ENCODE measurements at places on chromosomes 4 and X. TPM values are rescaled to one million over a fixed set of nuclear protein-coding genes. Genes with fewer than 3 reads are reported as not detected.

KLB gene
- total RNA-seq: not detected

LETM1 gene
- 39.2 TPM for total RNA-seq

- DNase-seq: peak; percentile 54
Observed at GRCh38 chrX:12955882-12956703, 18.8 kb upstream of the TMSB4X start.

PUDP gene
- total RNA-seq: 11.2 TPM

- DNase-seq: peak; percentile 45
Observed at GRCh38 chr4:73883306-73883705, 14.1 kb downstream of the CXCL1 start.

- no peak for DNase-seq
Observed at GRCh38 chrX:153762626-153763173, 1.3 kb upstream of the PLXNB3 start.

KLF8 gene
- total RNA-seq: 2.0 TPM

GRCh38 chr4:168839758-168840391, 170.2 kb downstream of the CBR4 start:
- no peak for DNase-seq

- no peak for DNase-seq
Observed at GRCh38 chr4:78659264-78659663, 107.7 kb downstream of the ANXA3 start.

GRCh38 chrX:136467303-136467702, 20.4 kb upstream of the BRS3 start:
- DNase-seq: no peak

DNA sequence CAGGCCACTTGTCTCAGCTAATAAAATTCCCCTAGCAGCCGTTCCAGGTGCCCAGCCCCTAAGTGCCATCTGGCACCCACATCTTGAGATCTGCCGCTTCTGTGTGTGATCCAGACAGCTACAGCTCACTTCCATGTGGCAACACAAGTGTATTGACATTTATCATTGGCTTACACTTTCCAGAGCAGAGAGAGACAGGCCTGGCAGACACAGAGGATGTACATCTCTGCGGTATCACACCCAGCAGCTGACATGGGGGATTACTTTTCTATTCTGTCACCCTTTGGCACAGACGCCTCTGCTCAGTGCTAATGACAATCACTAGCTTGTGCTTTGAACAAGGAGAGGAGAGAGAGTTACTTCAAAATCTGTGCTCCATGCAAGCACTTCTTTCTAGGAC, 195.9 kb downstream of the KDR start:
- DNase-seq: peak; percentile 82
